ENCODE measurements at places on chromosomes 11 and 22.

GRCh38 chr11:112727341-112727841, 233.8 kb upstream of the NCAM1 start:
- DNase-seq = no peak

GRCh38 chr22:37739611-37740049, 42.8 kb downstream of the TRIOBP start:
- DNase-seq = no peak

DNA sequence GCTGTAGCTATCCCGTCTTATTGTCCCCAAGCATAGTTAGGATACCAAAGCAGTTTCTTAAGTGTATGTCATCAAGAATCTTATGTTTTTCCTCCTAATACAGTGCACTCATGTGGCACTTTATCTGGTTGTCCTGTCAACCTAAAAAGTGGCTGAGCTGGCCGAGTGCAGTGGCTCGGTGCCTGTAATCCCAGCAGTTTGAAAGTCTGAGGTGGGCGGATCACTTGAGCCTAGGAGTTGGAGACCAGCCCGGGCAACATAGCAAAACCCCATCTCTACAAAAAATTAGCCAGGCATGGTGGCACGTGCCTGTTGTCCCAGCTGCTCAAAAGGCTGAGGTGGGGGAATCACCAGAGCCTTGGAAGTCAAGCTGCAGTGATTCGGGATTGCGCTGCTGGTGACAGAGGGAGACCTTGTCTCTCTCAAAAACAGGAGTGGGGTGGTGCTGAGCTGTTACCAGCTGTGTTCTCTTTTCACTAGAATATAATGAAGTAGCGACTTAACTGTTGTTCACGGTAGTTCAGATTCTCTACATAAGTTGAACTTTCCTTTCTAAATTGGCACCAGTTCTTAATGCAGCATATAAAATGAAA, 48.1 kb downstream of the EP300 start:
- no peak for DNase-seq

DNA sequence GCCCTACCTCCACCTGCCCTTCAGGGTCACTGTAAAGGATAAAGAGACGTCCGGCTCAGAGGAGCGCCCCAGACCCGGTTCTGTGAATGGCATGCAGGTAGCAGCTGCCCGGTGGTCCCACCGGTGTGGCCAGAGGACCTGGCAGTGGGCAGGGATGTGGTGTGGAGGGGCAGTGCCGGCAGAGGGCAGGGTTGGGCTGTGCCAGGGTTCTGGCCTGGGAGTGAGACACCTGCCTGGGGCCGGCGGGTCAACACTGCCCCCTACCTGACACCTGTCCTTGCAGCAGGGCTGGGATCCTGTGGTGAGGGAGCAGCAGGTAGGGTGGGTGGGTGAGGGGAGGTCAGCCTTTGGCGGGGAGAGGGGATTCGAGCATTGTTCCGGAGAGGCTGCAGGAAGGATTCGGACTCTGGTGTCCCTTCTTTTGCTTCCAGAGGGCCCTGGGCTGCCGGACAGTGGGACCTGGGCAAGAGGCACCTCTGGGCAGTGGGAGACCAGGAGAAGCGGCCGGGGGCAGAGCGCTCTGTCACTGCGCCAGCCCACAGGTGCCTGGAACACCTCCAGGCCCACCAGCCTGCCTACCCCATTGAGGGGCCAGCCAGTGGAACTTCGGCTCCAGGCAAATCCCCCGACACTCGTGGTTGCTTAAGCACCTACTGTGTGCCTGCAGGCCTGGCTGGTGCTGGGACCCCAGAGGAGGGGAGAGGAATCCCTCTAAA, 1.6 kb upstream of the PHLDA2 start:
- peak; percentile 82 for DNase-seq

DNA sequence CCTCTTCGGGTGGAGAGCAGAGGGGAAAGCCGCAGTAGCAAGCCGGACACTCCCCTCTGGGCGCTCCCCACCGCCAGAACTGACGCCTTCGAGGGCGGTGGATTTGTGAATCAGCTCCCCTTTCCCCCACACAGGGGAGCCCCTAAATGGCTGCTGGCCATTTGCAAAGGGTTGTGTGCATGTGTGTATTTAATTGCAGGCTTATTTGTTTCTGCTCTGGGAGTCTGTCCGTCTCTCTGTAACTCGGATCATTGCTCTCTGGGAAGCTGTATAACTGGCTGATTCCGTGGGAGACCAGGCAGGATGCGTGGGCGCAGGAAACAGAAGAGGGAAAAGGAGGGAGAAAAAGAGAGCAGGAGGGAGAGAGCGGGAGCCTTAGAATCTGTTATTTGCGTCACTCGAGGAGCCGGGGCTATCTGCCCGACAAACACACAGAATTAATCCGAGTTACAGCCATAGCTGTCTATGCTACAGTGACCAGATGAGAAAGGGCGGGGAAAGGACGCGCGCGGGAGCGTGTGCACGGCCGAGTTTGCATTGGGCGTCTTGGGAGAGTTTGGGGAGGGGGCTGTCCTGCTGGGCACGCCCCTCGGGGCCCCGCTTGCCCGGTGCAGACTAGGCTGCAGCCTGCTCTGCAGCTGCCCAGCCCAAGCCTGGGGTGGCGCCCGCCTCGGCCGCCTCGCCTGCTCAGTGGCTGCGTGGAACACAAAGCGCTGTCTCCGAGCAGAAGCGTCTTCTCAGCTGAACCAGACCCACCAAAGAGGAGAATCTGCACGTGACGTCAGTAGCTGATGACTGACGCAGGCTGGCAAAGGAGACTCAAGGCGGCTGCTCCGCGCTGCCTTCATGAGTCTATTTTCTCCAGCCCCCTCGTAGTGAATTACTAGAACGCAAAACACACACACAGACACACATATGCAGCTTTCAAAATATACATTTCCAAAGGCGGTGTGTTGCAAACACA, 105.3 kb upstream of the HSD17B12 start:
- DNase-seq = no peak

GRCh38 chr11:100705447-100705846, 18.4 kb downstream of the ARHGAP42 start:
- DNase-seq = no peak

DNA sequence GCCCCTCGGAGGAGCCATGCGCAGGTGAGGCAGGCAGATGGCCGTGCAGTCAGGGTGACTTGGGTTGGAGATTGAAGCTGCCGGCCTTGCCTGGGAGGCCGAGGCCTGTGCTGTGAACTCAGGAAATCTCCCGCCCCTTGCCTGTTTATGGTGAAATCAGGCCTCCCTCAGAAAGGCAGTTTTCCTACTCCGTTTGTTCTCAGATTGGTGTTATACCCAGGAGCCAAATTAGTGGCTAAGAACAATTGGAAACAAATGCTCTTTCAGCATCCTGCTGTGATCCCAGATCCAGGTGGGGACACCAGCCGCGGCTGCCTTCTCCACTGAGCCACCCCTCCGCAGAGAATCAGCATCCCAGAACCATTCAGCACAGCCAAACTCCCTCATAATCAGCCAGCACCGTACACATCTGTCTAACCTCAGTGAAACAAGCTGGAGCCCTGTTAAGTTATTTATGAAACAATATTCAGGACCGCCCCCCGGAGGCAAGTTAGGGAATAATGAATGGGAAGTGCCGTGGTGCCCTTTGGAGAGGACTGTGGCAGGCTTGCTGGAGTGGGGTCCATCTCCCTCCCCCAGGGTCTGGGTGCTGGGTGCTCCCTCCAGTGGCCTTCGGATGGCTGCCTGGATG, 60.0 kb downstream of the PKNOX2 start:
- no peak for DNase-seq

GRCh38 chr11:110891411-110891810, 179.2 kb upstream of the ARHGAP20 start:
- no peak for DNase-seq

GRCh38 chr22:21044931-21045584, 688 bp upstream of the LRRC74B start:
- no peak for DNase-seq

GRCh38 chr11:34928960-34929680, 12.7 kb downstream of the PDHX start:
- DNase-seq = no peak

GRCh38 chr11:112689851-112690250, 271.4 kb upstream of the NCAM1 start:
- no peak for DNase-seq

DNA sequence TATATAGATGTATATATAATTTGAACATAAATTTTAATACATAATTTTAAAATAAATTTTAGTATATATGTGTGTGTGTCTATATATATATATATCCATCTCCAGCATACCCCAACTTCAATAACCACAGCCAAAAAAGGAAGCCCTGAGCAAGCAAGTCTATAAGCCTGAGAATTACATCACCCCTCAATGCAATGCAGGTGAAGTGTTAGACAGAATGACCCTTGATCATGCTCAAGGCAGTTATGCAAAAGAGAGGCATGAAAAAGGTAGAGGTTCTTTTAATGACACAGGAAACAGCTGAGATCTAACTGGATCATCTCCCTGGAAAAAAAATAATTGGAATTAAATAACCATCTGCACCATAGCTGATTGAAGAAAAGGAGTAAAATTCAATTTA, 557.9 kb upstream of the ANO5 start:
- no peak for DNase-seq

GRCh38 chr11:25970726-25971508, 361.0 kb upstream of the ANO3 start:
- DNase-seq = no peak

GRCh38 chr11:16346975-16347374, 9.4 kb downstream of the SOX6 start:
- DNase-seq = no peak

- no peak for DNase-seq
Measured at GRCh38 chr11:9498457-9499078, 37.8 kb downstream of the ZNF143 start.

GRCh38 chr11:64438986-64439771, 80.2 kb downstream of the RPS6KA4 start:
- DNase-seq = no peak

GRCh38 chr11:59918987-59919589, 19.1 kb upstream of the OOSP1 start:
- DNase-seq = no peak

DNA sequence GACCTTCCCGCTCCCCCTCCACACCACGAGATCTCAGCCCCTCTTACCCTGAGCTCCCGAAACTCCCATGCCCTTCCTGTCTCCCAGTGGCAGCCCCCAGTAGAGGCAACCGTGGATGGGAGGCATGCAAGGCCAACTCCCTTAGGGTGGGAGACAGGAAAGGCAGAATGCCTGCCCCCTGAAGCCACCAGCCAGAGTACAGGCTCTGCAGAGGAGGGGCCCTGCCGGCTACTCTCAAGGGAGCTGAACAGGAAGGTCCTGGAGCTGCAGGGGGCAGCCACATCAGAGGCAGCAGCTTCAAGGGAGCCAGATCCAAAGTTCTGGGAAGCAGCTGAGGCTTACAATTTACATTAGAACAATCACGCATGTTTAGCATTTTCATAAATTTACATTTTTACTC, 38.3 kb downstream of the PDE2A start:
- no peak for DNase-seq

DNA sequence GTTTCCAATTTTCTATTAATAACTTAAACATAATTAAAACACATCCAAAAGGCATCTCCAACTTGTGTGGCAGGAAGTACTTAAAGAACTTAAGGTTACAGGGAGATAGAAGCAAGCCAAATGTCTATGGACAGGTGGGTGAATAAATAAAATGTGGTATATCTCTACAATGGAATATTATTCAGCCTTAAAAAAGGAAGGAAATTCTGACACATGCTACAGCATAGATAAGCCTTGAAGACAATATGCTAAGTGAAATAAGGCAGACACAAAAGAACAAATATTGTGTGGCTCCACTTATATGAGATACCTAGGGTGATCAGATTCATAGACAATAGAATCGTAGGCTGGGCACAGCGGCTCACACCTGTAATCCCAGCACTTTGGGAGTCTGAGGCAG, 109.6 kb downstream of the WT1 start:
- no peak for DNase-seq

DNA sequence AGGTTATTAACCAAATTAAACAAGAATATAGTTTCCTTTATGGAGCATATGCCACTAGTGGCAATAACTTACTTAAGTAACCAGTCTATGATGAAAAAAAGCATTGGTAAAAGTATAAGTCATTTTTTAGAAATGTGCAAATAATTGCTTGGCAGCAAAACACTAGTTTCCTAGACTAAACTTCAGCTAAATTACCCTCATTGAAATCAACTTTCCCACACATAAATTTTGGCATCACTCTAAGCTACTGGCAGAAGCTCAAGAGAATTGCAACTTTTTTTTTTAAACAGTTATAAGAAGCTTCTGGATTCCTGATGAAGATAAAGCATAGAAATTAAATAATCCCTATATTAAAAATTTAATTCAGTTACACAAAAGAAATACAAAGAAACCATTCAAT, 12.5 kb downstream of the CCDC34 start:
- DNase-seq = no peak

GRCh38 chr11:794013-794765, 3.9 kb downstream of the SLC25A22 start:
- DNase-seq = no peak

DNA sequence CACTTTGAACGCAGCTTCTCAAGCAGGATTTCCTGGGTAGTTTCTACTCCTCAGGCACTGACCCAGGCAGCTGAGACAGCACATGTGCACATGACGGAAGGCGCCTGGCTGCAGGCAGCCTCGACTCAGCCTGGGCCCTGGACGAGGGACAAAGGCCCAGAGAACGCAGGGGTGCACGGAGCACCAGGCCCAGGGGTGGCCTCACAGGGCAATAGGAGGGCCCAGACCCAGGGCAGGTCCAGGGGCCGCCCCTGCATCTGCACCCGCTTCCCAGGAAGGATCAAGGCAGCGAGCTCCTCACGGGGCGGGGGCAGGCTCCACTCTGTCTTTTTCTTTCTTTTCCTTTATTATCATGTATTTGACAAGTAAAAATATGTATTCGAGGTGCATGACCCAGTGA, 208.4 kb downstream of the BRD1 start:
- no peak for DNase-seq

GRCh38 chr11:57499983-57500461, 15.5 kb downstream of the SLC43A1 start:
- DNase-seq = no peak

DNA sequence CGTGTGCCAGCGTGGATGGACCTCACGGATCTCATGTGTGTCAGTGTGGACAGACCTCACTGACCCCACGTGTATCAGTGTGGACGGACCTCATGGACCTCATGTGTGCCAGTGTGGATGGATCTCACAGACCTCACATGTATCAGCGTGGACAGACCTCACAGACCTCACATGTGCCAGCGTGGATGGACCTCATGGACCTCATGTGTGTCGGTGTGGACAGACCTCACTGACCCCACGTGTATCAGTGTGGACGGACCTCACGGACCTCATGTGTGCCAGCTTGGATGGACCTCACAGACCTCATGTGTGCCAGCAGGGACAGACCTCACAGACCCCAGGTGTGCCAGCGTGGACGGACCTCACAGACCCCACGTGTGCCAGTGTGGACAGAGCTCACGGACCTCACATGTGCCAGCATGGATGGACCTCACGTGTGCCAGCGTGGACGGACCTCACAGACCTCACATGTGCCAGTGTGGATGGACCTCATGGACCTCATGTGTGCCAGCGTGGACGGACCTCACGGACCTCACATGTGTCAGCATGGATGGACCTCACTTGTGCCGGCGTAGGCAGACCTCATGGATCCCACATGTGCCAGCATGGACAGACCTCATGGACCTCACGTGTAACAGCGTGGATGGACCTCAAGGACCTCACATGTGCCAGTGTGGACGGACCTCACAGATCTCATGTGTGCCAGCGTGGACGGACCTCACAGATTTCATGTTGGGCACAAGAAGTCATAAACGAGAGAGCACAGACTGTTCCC, 18.2 kb downstream of the TTLL8 start:
- no peak for DNase-seq

GRCh38 chr11:78542007-78542406, 32.7 kb downstream of the NARS2 start:
- DNase-seq = no peak

- DNase-seq = no peak
Measured at GRCh38 chr11:101583251-101584128, at the start of gene TRPC6. TRPC6 (minus strand) TSS chr11:101584007; CDS start chr11:101583503, 504 bp downstream.

GRCh38 chr11:83056204-83056603, 15.5 kb downstream of the RAB30 start:
- DNase-seq = no peak
